ENCODE measurements at places on chromosomes 1 and 21.

DNA sequence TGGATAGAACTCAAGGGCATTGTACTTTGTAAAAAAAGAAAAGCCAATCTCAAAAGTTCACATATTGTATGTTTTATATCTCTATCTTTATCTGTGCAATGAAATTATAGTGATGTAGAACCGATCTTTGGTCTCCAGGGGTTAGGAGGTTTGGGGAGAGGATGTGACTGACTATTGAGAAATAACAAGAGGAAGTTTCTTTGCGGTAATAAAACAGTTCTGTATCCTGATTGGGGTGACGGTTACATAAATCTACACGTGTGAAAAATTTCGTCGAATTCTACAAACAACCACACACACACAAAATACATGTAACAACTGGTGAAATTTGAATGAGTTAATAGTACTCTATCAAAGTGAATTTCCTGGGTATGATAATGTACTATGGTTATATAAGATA is 10.6 kb upstream of the OR2T33 start:
- no peak for DNase-seq

DNA sequence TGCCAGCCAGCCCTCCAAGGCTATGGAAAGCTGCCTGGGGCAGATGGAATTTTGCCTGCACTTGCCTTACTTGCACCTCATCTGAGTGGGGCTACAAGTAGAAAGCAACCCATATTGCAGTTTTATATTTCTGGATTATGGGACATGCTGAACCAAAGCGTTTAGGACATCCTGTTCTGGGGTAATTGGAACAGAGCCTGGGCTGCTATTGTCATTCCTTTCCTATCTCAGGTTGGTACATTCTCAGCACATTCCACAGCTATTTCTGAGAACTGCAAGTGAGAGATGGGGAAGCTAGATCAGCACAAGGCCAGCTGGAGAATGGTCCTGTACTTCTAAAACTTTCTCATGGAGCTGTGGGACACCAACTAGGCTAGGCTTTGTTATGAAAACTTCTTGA is 713.8 kb downstream of the KCNT2 start:
- no peak for DNase-seq

DNA sequence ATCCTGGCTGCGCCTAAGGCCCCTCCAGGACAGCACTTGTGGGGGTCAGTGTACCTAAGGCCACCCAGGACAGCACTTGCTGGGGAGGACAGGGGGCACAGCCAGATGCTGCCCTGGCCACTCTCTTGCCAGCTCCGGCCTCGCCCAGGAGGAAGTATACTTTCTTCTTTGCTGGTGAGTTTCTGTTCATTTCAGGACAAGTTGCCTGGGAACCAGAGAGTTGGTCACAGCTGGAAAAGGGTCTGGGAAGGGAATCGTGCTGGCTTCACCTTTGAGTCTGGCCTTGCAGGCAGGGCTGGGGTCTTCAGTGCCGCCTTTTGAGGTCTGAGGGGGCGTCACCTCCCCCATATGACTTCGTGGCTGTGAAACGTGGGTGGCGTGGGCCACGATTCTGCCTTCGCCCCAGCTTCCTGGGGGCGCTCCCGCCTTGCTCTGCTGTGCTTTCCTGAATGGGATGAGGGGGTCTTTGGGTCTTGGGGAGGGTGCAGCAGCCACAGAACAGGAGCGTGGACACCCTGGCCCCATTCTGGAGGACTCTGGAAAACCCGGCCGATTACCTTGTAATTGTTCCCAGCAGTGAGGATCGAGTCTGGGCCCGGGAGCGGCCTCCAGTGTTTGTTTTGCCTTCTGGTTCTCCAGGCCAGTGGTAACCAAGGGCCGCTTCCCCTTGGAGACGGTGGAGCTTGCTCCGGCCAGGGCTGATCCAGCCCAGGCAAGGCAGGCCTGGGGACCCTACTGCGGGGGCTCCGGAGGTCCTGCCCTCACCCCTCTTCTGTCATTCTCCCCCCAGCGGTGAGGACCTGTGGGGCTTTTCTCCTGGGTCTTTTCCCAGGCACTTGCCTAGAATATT is 45.9 kb downstream of the SPSB1 start:
- DNase-seq = no peak

DNA sequence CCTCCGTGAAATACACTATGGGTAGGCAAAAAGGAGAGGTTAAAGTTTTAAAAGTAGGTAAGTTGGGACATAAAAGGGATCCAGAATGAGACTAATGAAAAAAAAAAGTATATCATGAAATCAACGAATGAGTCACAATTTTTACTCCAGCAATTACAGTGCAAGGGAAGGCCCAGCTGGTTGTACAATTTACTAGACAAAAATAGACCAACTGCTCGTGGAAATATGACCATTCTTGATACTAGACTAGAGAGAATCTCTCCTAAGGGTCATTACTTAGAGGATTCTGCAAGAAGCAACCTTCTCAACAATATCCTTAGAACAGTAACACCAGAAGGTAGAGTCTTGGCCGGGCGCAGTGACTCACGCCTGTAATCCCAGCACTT is 55.1 kb upstream of the EFHD2 start:
- DNase-seq = no peak

DNA sequence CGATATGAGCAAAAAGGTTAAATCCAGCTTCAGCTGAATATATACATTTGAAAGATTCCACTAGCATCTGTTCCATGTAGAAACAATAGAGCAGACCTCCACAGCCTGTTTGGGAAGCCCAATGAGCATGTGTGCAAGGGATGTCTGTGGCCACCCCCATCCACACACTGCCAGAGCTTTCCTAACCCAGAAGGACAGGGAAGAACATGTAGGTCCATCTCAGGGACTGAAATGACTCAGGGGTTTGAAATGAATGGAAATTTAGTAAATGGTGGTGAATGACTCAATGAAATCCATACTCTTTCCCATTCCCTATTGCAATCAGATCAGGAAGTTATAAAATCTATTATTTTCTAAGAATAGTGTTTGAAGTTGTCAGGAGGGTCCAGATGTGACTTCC is 397.2 kb downstream of the DUSP10 start:
- DNase-seq = no peak
